HL-60 (cell line): ENCODE measurements at places on chromosomes 5 and 9.
A peak's percentile ranks its signal among the peaks of the same experiment; 100 is the strongest.

GRCh38 chr9:110126986-110127864, 80.7 kb downstream of the C9orf152 start:
- no peak for DNase-seq

- DNase-seq = no peak
Observed at GRCh38 chr9:132880324-132880661, 1.6 kb downstream of the SPACA9 start.

- DNase-seq = no peak
Observed at GRCh38 chr5:153030755-153031725, 459.4 kb upstream of the GRIA1 start.

DNA sequence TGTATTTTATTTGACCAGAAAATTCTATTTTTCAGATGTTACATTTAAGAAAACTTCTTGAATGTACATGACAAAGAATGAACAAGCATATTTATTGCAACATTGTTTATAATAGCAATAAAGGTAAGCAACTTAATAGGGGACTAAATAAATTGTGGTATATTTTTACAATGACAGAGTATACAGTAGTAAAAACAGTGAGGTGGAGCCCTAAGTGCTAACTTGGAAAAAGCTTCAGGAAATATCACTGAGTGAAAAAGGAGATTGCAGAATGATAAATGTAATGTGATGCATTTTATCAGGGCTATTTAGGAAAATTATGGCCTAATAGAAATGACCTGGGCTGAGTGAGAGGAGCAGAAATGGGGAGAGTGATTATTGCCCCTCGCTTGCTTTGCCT, 56.5 kb upstream of the SEMA6A start:
- DNase-seq = no peak

GRCh38 chr9:75491533-75491932, 398.9 kb upstream of the PCSK5 start:
- no peak for DNase-seq

DNA sequence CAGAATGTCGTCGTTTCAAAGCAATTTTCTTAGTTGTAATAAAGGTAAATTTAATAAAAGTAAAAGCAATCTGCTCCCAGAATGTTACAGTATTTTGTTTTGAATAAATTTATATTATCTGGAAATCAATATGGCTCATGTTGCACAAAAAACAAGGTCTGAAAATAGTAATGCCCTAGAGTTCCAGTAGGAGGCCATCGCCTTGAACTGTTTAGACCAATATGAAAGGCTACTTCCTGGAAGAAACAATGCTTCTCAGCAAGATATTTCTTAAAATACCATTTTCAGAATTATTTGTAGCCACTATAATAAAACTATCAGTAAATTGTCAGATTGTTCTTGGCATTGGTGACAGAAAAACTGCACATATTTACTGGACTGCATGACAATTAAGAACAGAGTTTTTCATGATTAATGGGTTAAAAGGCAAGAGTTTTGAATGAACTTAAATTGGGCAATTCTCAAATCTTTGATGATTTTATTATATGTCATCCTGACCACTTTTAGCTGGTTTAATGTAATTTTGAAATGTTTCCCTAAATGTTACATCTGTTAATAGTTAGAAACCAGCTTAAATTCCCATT, 153.2 kb downstream of the COMMD10 start:
- no peak for DNase-seq

DNA sequence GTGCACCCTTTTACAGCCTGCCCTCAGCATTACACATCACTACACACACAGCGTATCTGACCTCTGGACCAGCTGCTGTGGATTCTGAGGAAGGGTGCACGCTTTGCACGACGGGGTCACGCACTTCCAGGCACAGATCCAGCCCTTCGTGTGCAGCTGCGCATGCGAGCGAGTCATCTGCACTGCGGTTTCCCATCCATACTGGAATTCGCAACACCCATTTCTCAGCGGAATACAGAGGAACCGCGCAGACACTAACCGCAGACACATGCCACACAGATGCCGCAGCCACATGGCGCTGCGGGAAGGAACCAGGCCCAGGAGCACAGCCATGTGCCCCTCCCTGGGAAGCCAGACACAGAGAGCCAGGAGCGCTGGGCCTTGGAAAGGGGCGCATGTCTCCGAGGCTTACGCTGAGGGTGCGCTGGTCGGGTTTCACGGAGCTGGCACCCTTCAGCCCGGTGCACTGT, 43.5 kb downstream of the PNPLA7 start:
- DNase-seq = no peak

GRCh38 chr9:124602204-124602603, 95.0 kb upstream of the NR5A1 start:
- no peak for DNase-seq

DNA sequence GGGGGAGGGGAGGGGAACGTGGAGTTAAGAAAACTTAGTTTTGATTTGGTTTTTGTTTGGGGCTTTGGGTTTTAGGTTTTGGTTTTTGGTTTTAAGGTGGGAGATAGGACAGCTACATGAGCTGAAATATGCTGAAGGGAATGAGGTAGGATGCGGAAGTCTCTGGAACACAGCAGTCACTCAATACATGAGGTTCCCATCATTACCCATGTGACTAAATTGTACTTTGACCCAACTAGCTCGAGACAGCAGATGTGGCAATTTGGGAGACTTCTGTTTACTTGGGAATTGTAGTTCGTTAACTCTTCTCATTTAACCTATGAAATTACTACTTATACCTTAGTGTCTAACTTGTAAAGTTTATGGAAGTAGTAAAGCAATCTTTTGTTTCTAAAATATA, 124.2 kb downstream of the TLE1 start:
- no peak for DNase-seq

DNA sequence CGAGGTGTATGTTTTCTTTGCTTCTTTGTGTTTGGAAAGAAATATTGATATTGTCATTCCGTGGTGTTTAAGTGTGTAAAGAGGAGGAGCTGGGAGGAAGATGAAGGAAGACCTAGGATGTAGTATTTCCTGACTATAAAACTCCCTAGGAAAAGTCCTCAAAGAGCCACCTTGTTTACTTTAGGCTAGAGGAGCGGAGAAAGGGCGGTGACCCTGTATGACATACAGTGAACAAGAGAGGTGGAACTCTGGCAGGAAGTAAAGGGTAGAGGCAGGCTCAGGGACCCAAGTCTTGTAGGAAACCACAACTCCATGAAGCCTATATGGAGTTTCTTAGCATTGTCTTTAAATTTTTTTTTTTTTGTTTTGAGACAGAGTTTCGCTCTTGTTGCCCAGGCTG, 303.9 kb downstream of the DOCK8 start:
- no peak for DNase-seq

DNA sequence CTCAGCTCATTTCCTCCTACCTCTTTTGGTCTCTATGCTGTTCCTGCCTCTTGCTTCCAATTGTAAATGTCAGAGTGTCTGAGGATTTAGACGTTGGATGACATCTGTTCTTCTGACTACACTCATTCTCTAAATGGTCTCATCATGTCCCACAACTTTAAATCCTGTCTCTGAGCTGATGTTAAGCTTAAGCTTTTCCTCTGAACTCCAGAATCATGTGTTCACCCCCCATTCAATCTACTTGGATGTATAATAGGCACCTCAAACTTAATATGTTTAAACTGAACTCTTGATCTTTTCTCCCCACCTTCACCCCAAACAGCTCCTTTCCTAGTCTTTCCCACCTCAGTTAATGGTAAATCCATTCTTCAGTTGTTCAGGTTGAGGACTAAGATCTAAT, 433.6 kb downstream of the CSNK1G3 start:
- no peak for DNase-seq

DNA sequence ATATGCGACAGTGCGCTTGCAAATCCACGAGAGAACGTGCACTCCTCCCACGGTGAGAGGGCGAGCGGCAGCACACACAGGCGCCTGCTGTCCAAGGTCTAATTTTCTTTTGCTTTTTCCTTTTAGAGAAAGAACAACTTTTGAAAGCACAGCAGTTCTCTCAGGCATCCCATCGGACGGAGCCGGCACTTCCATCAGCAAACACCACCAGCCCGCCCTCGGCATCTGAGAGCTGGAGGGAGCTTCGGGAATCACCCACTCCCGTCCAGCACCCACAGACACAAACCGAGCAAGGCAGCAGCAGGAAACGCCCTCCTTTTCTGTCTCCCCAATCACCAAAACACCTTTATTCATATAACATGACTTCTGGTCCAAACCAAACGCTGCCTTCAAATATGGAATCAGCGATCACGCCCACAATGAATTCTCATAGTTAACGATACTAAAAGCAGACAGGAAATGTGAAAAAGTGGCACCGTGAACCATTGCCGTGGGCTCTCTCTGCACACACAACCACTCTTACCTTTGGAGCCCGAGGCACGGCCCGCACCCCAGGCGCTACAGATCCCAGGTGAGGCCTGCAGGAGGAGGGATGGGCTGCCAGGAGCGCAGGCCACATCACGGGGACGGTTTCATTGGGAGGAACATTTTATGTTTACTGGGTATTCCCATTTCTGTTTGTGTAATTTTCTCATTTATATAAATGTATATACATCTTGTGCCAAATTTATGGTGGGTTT, 14.2 kb downstream of the LPCAT1 start:
- no peak for DNase-seq

- no peak for DNase-seq
Observed at GRCh38 chr9:137138722-137139467, at the start of gene GRIN1. Gene GRIN1 (plus strand): TSS chr9:137139154. CDS start chr9:137139487, 333 bp downstream.

DNA sequence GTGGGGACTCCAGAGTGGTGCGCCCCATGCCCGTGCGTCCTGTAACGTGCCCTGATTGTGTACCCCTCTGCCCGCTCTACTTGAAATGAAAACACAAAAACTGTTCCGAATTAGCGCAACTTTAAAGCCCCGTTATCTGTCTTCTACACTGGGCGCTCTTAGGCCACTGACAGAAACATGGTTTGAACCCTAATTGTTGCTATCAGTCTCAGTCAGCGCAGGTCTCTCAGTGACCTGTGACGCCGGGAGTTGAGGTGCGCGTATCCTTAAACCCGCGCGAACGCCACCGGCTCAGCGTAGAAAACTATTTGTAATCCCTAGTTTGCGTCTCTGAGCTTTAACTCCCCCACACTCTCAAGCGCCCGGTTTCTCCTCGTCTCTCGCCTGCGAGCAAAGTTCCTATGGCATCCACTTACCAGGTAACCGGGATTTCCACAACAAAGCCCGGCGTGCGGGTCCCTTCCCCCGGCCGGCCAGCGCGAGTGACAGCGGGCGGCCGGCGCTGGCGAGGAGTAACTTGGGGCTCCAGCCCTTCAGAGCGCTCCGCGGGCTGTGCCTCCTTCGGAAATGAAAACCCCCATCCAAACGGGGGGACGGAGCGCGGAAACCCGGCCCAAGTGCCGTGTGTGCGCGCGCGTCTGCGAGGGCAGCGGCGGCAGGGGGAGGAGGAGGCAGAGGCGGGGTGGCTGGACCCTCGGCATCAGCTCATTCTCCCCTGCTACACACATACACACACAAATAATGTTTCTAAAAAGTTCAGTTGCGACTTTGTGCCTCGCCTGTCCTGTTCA, 668 bp downstream of the GLIS3 start:
- peak; percentile 9 for DNase-seq

- DNase-seq = no peak
Observed at GRCh38 chr5:79392776-79393175, 121.2 kb downstream of the HOMER1 start.

DNA sequence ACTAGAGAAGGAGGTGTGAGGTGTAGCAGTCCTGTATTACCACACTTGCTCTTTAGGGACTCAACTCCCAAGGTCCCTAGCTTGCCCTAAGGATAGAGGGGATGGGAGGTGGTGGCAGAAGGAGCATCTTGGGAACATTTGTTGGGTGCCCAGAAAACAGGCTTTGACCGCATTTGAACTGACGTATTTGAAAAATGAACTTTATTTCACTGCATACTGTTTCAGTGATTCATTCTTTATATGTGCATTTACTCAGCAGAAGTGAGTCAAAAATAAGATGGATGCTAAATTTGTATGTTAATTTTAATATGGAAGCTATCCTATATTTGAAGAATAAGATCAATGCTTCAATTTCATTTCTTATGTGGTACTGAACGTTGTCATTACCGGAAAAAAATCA, 18.7 kb downstream of the DMRT3 start:
- no peak for DNase-seq

DNA sequence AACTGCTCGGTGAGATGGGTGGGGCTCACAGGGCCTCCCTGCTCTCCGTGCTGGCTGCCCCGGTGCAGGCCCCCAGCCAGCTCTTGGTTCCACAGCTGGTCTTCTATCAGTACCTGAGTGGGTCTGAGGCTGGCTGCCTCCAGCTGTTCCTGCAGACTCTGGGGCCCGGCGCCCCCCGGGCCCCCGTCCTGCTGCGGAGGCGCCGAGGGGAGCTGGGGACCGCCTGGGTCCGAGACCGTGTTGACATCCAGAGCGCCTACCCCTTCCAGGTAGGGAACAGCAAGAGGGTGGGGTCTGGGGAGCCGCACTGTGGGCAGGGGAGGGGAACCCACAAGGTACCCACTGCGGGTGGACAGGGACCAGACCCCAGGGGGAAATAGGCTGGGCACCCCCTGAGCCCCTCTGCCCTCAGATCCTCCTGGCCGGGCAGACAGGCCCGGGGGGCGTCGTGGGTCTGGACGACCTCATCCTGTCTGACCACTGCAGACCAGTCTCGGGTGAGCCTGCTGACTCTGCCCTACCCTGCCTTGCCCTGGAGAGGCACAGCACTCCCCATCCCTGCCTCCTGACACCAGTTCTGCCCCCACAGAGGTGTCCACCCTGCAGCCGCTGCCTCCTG, 2.8 kb downstream of the MAMDC4 start:
- no peak for DNase-seq

GRCh38 chr5:39352951-39353350, 11.3 kb downstream of the C9 start:
- no peak for DNase-seq

DNA sequence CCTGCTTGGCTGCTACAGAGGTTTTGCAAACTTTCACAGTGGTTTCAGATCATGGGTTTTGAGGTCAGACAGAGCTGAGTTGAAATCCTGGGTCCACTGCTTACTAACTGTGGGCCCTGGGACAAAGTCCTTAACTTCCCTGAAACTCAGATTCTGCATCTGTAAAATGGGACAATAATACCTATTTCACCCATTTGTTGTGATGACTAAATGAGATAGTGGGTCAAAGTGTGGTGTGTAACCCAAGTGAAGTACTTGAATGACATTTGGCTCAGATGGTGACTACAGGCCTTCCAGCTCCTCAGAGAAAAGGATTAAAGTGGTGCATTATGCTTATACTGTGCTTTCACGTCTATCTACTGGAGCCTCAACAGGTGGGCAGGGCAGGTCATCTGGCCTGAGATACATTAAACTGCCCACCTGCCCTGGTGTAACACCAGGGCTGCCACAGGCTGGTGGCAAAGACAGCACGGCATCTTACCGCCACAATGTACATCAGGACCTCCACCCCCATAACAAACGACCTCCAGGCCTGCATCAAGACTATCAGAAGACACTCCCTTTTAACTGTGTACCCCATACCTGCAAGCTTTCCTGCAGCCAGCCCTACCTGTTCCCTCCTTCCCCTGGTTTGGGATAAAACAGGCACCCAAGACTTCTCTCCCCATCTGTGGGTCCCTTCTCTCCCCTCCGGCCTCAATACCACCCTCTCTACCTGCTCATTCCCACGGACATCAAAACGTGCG, 846 bp upstream of the TRAF1 start:
- no peak for DNase-seq
